ENCODE measurements at places on chromosomes 3 and 15.

DNA sequence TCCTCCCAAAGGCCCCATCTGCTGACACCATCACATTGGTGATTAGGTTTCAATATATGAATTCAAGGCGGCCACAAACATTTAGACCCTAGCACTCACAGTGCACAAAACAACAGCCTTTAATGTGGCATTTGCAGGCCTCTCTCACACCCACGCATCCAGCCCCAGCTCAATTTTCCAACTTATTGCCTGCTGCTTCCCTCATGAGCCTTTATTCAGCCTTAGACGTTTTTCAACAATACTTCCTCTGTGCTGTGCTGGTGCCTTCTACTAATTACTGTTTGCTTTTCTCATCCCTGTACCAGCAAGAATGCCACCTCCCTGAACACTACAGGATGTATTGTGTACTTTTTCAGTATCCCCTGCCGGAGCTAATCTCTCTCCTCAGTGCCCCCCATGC lies 334.6 kb downstream of the GABRB3 start:
- DNase-seq, result no peak

GRCh38 chr3:126557415-126557745 lies 1.4 kb downstream of the C3orf22 start:
- peak; percentile 23 for DNase-seq

GRCh38 chr15:99708563-99708962 lies 24.7 kb downstream of the LYSMD4 start:
- peak; percentile 86 for DNase-seq

GRCh38 chr15:91456921-91457320 lies 356.9 kb downstream of the SV2B start:
- no peak for DNase-seq

DNA sequence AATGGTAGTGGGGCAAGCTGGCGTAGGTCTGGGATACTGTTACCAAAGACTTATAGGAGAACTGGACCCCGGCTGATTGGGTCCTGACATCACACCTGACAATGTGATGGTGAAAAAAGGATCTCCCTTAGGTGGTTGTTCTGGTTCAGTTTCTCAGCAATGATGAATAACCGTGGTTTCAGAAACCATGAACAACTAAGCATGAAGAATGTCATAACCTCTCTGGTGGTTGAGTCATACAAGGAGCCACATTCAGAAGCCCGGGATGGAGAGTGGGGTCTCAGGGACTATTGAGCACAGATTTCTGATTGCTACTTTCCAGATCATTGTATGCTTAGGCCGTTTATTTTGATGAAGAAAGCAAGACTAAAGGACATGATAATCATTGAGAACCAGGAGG lies 17.4 kb downstream of the GPR160 start:
- no peak for DNase-seq

- DNase-seq, result no peak
These were observed 8.0 kb upstream of the ANKRD28 start for GRCh38 chr3:15805756-15806266.

DNA sequence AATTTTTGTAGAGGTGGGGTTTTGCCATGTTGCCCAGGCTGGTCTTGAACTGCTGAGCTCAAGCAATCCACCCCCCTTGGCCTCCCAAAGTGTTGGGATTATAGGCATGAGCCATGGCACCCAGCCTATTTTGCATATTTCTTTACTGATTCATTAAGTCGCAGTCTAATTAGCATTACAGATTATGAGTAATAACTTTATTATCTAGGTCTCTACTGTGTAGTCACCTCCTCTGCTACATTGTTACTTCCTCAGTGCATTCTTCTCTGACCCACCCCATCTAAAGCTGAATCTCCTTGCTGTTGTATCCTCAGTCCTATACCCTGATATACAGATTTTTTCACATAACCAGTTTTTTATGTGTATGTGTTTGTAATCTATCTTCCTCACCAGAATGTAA lies 61.7 kb downstream of the TFDP2 start:
- no peak for DNase-seq

GRCh38 chr3:126493739-126494138 lies 18.0 kb upstream of the ZXDC start:
- DNase-seq, result no peak

DNA sequence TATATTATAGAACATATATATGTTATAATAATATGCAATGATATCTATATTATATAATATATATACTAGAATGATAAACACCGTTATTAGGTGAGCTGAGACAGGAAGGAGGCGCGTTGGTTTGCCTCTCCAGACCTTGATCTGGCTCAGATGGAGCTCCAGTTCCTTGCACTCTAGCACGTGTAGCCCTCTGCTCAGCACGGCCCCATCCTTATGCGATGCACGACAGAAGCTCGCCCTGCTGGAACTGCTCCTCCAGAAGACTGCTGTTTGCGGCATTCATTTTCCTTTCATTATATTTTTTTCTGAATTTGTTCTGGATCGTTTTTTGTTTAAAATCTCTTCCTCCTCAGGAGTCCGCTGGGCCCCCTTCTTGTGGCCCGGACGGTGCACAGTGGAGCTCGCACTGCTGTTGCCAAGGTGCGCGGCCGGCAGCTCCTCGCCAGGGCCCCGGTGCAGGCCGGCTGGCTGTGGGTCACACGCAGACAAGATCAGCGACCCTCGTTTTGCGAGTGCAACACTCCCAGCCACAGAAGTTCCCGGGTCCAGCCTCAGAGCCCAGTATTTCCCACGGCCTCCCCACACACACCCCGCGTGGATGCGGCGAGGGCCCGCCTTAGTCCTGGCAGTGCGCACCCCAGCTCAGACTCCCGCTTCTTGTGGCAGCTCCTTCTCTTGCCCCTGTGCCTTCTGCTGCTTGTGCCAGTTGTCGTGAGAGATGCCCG lies 112.2 kb downstream of the CHL1 start:
- DNase-seq, result no peak

DNA sequence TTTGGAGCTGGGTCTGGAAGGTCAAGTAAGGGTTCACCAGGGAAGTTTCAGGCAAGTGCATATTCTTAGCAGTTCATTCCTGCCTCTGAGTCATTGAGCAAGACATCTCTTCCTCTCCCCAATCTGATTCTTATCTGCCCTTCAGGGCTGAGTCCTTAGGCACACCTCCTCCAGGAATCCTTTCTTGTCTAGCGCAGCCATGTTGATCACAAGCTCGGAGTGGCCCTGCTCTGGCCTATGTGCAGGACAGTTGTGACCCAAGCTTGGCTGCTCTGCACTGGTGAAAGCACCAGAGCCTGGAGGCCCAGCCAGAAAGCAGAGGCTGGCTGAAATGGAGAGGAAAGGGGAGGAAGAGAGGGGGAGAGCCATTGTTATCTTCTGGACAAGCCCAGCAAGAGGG lies 30.9 kb upstream of the MRPS22 start:
- no peak for DNase-seq

DNA sequence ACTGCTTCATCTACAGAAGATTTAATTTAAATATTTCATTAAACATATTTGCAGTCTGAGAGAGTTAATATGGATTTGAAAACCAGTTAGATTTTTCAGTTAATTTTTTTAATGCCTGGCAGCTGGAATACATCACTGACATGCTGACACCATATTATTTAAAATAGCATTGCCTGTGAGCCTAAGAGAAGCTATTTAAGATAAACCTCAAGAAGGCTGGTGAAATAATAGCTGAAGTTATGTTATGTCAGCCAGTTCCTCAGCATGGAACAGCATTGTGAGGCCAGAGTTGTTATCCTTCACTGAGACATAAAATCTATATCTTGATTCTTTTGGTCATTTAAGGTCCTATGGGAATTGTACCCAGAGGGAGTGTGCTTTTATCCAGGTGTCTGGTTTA lies 705.2 kb downstream of the NAALADL2 start:
- DNase-seq, result no peak

GRCh38 chr3:125001557-125002413 lies 54.0 kb downstream of the HEG1 start:
- no peak for DNase-seq

Measured in heart left ventricle (tissue), 16 donors.